ENCODE measurements at places on chromosomes 5 and 9.

DNA sequence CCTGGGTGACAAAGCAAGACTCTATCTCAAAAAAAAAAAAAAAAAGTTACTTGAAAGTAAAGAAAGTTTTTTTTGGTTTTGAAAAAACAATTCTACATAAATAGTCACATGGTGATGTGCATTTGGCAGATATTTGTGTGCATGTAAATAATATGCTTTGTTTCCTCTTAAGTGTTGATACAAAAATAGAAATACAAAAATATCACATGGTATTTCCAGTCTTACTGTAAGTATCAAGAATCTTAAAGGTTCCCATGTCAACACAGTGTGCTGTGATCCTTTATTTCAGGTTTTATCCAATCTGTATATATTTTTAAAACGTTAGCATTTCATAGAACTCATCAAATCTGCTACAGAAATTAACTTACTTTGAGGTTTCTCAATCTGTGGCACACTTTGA is 521.9 kb downstream of the TLE4 start:
- no peak for DNase-seq

DNA sequence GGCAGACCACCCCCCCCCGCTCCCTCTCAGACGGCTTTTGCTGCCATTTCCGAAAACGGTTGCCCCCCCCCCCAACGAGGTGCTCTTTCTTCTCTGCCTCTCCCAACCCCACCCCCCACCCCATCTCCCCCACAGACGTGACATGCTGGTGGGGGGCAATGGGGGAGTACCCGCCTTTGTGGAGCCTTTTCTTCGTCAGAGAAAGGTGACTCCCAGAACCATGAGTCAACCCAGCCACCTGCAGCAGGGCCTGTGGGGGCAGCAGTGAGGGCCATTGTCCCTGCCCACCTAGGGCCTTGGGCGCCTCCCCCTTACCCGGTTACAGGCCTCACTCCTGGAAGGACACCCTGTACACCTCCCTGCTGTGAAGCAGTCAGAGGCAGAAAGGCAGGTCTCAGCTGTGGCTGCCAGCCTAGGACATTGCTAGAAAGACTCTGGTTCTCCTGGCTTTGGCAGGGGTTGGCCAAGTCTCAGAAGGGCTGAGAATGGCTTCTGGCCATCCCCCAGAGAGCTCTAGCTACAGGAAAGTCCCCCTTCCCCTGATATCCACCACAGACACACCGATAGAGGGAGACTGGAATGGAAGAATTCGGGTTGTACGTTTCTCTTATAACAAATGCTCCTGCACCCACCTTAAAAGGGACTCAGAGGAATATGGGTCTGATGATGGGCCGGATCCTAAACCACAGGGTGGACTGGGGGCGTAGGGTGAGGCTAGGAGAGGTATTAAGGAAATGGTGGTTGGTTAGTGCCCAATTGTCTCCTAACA is 2.2 kb downstream of the DNAJB5 start:
- no peak for DNase-seq

GRCh38 chr9:136881691-136882108 is 4.6 kb upstream of the TRAF2 start:
- no peak for DNase-seq

DNA sequence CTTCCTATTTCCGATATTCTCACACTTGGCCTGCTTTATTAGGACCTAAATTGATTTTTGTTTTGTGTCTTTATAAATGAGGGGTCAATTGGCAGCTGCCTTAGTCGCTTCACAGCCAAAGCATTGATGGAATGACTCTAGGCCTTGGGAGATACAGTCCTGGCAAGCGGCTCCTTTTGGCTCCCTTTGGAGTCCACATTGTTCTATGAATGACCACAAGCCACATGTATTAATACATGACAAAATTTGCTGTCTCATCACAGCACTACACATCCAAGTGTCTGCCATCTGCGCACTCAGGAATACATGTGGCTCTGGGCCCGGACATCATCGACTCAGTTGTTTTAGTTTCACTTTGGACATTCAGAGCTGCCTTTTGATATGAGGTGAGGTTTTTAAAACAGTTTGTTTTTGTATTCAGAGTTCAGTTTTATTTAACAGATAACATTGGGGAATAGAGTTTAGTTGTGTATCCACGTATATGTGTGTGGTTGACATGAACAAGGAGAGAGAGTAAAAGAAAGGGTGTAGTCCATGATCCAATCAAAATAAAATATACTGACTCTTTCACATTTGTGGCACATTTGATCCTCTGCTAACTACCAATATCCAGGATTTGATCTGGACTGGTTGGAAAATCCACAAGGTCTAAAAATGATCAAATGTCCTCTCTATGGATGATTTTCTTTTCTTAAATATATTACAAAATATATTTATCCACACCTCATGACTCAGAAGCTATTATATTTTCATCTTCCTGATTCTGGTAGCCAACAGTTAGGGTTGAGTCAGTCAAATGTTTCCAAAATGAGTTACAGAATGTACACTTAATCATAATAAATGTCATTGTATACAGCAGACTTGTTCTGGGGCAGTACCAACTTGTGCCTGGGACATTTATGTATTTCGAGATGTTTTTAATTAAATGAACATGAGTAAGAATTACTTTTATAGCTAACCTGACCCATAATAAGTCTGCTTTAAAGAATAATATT is 114.0 kb upstream of the MTAP start:
- DNase-seq = no peak

DNA sequence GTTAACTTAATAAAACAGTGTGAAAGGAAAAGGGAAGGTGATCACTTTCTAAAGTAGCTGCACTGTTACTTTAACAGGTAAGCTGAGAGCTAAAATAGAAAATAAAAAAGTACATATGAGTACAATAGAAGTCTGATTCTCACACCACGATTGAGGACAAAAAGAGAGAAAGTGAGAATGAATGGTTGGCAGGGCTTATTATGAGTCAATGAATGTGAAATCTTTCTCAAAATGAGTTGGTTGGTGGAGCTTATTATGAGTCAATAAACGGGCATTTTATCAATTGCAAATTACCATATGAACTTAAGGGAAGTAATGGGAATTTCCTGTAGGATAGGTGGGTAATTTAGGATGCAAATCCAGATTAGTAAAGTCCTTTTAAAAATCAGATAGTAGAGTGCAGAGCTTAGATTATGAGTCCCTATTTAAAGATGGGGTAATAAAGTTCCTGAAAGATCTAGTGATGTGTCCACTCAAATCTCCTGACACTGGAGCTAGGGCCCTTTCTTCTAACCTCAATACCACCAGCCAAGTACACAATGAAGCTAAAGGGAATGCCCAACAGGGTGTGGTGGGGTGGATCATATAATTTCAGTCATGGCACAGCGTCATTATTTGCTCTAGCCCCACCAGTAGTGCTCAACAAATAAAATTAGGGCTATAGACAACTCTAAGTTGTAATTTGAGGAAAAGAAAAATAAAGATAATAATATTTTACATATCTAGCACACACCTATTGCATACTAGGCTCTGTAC is 21.1 kb upstream of the TLR4 start:
- no peak for DNase-seq

GRCh38 chr9:129785866-129786265 is 17.1 kb upstream of the TOR1B start:
- no peak for DNase-seq

DNA sequence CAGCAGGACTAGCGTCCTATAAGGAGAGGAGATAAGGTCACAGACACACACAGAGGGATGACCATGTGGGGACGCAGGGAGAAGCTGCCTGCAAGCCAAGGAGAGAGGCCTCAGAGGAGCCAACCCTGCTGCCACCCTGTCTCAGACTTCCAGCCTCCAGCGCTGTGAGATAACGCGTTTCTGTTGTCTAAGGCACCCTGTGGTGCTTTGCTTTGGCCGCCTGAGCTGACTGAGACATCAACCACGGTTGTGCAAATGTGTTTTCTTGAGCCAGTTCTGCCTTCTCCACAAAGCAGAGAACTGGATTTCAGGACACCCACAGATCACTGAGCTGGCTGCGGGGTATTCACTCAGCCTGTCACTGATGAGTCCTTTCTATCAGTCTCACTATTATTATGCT is 149.1 kb downstream of the NXNL2 start:
- DNase-seq = no peak

DNA sequence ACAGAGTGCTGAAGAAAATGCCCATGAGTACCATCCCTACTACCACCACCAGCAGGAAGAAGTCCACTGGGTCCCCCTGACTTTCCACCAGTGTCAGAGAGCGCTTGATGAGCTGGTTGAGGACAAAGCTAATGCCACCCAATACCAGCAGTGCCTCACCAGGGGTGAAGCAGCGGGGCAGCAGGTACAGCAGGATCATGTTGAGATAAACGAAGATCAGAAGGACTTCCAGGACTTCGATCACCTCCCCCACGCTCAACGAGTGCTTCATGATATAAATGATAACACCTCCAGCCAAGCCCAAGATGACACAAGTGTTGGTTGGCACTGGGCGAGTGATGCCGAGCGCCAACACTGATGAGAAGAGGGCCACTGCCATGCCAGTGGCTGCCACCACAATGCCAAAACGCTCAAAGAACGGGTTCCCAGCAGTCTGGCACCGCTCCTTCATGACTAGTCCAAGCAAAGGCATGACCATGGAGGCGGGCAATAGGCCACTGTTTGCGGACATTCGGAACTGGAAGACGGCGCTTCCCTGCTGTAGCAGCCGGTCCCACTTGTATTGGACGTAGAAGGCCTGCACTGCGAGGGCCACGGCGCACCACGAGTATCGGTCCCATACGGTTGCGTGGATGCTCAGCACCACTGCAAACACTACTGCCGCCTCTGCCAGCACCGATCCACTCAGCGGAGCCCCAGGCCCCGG is 679 bp downstream of the DOLK start:
- DNase-seq = no peak

GRCh38 chr9:17081351-17081750 is 53.5 kb upstream of the CNTLN start:
- DNase-seq = no peak

- DNase-seq = no peak
Observed at GRCh38 chr5:114702731-114703130, 340.9 kb downstream of the KCNN2 start.

- DNase-seq = no peak
Observed at GRCh38 chr9:90874194-90874593, 72.6 kb downstream of the SYK start.

GRCh38 chr9:124652615-124653393 is 118.3 kb downstream of the NR6A1 start:
- no peak for DNase-seq

DNA sequence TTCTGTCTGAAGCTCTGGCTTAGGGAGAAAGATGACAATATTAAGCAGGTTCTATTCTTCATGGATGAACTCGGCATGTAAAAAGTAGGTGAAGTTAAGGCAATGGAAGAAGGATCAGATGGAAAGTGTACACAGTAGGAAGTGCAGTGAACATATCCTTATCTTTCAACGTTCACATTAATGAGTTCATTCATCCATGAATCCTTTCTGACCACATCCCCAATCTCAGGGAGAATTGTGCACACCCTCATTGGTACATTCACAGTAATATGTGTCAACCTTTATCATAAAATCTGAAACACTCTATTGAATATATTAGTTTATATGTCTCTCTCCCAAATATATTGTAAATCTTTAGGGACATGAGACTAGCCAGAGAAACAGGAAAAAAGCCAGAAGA is 5.5 kb downstream of the GIN1 start:
- DNase-seq = no peak

- DNase-seq = no peak
Observed at GRCh38 chr5:154444556-154445421, 1.0 kb upstream of the SAP30L start.

GRCh38 chr9:85001925-85002324 is 332.4 kb downstream of the NTRK2 start:
- no peak for DNase-seq

- no peak for DNase-seq
Observed at GRCh38 chr5:35442885-35443639, 174.6 kb upstream of the SPEF2 start.

All from naive B cell (primary cell).